GM04504 (cell line): ENCODE measurements at places on chromosomes 2 and 18.

DNA sequence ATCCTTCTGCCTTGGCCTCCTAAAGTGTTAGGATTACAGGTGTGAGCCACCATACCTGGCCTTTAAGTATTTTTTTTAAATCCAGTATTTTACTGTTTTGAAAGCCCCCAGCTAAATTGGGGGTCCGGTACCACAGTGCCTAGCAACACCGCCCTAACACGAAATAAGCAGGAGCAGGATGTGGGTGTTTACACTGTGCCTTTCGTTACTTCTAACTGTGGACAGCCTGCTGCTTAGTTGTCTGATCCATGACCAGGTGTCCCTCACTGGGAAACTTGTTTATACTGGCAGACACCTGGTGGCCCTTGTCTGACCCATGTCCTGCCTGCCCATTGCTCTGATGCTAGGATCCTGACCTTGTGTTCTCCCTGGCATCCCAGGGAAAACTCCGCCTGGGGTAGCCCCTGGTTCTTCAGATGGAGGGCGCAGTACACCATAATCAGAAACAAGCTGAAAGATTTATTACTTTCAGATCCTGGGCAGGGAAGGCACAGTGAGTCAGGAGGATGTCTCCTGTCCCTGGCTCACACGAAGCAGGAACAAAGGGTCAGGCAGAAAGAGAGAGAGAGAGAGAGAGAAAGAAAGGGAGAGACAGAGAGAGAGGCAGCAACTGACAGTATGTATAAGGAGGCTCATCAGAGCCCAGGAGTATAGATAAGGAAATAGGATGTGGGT, 55.7 kb downstream of the NCAPH start:
- DNase-seq, result no peak

- DNase-seq, result no peak
Measured at GRCh38 chr18:8501044-8501443, 108.2 kb upstream of the RAB12 start.

DNA sequence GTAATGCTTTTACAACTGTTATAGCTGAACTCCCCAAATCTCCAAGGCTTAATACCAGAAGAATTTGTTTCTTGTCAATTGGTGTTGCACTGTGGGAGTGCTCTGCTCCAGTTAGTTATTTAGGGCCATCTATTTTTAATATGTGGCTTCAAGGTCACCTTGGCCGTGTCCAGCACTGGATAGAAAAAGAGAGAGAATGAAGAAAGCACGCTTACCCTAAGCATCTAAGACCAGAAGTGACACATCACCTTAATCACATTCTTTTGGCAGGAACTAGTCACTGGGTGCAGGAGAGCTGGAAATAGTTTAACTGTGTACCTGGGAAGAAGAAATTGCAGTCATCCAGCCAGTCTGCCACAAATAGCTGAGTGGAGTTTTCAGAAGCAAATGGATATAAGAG, 78.8 kb downstream of the VWC2L start:
- no peak for DNase-seq

- DNase-seq, result no peak
Measured at GRCh38 chr2:107235491-107236254, 349.7 kb upstream of the ST6GAL2 start.

GRCh38 chr2:192571636-192572035, 376.9 kb upstream of the TMEFF2 start:
- DNase-seq, result no peak

DNA sequence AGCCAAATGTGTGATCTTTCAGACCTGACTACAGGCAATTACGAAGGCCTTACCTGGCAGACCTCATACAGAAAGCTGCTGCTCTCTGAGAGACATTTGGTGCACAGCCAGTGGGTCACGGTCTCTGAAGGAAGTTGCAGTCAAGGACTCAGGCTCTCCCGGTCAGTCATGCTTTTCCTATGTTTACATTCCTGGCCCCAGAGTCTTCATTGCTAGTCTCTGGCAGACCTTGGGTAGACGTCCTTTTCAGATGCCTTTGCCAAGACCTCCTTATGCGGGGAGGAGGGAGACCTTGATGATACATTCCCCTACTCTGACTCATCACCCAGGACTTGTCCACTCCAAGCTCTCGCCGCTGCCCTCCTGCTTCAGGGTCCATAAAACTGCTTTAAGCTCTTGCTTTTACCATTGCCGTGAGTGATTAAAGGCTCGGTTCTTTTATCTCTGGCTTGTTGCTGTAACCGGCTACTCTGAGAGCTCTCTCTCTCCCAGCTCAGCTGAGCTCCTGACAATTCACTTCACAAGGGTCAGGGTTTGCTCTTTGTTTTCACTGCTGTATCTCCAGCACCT, 62.0 kb upstream of the SLC35F5 start:
- peak; percentile 100 for DNase-seq

- no peak for DNase-seq
Measured at GRCh38 chr2:95058466-95058988, 33.0 kb downstream of the MAL start.

DNA sequence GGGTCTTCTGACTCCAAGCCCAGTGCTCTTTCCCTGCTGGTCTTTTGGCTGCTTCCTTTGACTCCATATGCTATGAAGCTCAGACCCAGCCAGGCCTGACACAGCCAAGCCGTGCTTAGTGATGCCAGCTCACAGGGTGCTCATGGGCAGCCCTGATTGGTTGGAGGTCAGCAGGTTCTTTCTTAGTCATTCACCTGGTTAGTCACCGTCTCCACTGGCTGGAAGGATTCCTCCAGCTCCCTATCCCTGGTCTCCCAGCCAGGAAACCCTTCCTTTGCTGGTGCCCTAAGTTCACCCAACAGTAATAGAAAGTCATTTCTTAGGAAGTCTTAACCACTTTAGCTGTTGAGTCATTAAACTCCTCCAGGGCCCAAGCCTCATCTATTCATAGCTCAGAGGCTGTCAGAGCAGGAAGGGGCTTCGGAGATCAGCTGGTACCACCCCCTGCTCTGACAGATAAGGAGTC, 3.9 kb downstream of the KCNK3 start:
- DNase-seq, result peak; percentile 50

DNA sequence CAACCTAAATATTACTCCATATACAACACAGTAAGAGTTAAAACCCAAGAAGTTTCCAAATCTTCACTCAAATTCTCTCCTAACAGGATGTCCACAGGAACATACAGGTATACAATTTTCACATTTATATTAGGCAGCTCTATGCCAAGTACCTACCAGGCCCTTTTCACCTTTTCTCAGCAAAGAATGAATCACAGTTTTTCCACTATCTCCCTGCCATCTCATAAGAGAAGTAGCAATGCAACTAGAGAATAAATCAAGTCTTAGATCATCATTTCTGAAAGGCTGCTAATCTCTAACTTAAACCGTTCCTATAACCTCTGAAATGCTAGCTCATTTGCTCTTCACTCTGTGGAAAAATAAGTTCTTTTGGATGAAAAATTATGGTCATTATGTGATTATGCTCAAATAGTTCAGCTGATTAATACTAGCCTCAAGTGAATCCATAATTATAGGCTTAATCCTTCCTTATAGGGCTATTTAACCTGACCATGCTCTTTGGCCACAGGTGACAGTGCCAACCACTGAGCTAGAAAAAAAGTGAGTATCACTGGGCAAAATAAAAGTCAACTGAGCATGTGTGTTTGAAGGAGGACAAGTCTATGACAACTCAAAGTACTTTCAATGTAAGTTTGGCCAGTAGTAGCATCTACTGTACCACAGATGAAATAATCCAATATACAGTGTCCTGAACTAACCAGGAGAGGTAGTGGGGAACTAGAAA, 79.7 kb downstream of the COBLL1 start:
- no peak for DNase-seq

DNA sequence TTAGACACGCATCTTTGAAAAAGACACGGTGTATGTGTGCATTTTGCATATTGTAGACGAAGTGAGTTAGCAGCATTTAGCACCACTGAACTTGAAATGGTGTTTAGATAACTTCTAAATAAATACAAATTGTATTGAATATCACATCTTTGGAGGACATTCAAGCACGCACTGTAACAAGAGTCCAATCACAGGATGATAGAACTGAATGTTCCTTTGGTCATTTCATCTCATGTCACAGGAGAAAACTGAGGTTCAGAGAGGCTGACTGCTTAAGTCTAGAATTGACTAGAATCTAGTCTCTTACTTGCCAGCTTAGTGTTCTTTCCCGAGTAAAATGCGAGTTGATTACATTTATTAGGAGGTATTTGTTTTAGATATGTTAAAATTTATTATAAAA, 119.2 kb upstream of the CCDC195 start:
- no peak for DNase-seq

- DNase-seq, result no peak
Measured at GRCh38 chr2:164008752-164009151, 272.9 kb upstream of the FIGN start.

DNA sequence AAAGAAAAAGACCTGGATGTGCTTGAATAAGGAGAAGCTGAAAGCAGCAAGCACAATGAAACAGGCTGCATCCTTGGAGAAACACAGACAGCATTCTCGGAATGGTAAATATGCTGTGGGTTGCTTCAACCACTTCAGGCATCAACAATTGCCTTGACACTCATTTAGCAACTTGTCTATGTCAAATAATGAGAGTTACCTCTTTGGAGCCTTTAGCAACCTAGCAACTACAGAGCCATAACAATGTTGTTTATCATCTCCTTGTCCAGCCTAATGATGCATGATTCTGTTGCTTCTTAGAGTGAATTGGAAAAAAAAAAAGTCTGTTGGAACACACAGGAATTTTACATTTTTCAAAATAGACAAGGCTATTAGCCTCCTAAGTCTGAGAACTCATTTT, 410.6 kb downstream of the PIK3C3 start:
- no peak for DNase-seq

GRCh38 chr2:12824351-12824777, 107.6 kb downstream of the TRIB2 start:
- peak; percentile 42 for DNase-seq

DNA sequence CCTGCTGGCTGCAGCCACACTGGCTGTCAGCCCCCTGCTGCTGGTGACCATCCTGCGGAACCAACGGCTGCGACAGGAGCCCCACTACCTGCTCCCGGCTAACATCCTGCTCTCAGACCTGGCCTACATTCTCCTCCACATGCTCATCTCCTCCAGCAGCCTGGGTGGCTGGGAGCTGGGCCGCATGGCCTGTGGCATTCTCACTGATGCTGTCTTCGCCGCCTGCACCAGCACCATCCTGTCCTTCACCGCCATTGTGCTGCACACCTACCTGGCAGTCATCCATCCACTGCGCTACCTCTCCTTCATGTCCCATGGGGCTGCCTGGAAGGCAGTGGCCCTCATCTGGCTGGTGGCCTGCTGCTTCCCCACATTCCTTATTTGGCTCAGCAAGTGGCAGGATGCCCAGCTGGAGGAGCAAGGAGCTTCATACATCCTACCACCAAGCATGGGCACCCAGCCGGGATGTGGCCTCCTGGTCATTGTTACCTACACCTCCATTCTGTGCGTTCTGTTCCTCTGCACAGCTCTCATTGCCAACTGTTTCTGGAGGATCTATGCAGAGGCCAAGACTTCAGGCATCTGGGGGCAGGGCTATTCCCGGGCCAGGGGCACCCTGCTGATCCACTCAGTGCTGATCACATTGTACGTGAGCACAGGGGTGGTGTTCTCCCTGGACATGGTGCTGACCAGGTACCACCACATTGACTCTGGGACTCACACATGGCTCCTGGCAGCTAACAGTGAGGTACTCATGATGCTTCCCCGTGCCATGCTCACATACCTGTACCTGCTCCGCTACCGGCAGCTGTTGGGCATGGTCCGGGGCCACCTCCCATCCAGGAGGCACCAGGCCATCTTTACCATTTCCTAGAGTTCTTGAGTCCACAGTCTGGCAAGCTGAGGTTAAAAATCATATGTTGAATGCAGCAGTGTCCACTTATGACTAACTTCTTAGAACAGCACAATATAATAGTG, 741 bp downstream of the GPR148 start:
- no peak for DNase-seq

GRCh38 chr2:130728549-130729316, at the start of gene GPR148:
Gene GPR148 (plus strand): TSS chr2:130729070. CDS start chr2:130729152, 82 bp downstream.
- no peak for DNase-seq

DNA sequence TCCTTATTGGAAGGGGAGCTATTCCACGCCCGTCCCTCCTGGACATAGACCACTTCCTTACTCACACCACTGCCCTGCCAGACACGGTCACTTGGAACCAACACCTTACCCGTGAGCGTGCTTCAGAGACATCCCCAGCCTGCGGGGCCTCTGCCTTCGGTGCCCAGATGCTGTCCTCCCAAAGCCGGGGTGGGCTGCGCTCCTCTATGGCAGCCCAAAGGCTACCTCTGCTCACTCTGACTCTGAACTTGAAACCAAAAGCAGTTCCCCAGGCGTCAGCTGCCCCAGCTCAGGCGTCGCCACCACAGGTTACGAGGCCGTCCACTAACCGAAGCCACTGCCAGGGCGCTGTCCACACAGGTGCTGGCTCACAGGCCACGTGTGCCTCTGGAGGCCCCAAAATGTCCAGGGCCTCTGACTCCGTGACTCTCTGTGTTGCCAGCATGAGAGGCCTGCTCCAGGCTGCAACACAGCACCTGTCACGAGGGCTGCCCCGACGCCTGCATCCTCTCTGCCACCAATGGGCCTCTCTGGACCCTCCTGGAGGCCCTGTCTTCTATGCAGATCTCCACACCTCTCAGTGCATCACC, 23.8 kb downstream of the HDAC4 start:
- no peak for DNase-seq

- DNase-seq, result no peak
Measured at GRCh38 chr2:217061916-217062505, 202.1 kb upstream of the TNP1 start.

DNA sequence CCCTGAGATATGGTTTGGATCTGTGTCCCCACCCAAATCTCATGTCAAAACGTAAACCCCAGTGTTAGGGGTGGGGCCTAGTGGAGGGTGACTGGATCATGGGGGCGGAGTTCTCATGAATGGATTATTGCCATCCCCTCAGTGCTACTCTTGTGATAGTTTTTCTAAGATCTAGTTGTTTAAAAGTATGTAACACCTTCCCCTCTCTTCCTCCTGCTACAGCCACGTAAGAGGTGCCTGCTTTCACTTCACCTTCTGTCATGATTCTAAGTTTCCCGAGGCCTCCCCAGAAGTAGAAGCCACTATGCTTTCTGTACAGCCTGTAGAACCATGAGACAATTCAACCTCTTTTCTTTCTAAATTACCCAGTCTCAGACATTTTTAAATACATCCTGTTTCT, 16.9 kb downstream of the PUM2 start:
- DNase-seq, result no peak

- DNase-seq, result no peak
Measured at GRCh38 chr2:105502625-105503334, 103.9 kb upstream of the FHL2 start.

- DNase-seq, result no peak
Measured at GRCh38 chr18:36187193-36187825, at the start of gene MOCOS. Gene MOCOS (plus strand): TSS chr18:36187497. CDS start chr18:36187540, 43 bp downstream.

- no peak for DNase-seq
Measured at GRCh38 chr2:10750610-10751009, 29.2 kb downstream of the ATP6V1C2 start.

- DNase-seq, result no peak
Measured at GRCh38 chr2:51231071-51231470, 199.1 kb upstream of the NRXN1 start.
